ENCODE measurements at places on chromosomes 6 and 20.

DNA sequence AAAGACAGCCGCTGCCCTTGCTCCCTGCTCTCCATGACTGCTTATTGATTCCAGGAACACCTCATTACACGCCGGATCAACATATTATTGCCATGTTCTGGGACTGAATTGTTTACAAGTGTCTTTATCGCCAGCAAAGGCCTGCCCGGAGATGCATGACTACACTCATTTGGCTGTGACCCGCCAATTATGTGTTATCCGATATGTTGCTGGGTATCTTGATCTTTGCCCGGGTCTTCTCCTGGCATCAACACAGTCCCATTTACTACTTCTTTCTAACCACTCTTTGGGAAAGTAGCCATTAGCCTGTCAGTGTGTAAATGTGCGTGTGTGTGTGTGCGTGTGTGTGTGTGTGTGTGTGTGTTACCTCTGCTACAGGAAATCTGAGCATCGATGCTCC is 15.4 kb downstream of the LINC00237 start:
- no peak for DNase-seq

DNA sequence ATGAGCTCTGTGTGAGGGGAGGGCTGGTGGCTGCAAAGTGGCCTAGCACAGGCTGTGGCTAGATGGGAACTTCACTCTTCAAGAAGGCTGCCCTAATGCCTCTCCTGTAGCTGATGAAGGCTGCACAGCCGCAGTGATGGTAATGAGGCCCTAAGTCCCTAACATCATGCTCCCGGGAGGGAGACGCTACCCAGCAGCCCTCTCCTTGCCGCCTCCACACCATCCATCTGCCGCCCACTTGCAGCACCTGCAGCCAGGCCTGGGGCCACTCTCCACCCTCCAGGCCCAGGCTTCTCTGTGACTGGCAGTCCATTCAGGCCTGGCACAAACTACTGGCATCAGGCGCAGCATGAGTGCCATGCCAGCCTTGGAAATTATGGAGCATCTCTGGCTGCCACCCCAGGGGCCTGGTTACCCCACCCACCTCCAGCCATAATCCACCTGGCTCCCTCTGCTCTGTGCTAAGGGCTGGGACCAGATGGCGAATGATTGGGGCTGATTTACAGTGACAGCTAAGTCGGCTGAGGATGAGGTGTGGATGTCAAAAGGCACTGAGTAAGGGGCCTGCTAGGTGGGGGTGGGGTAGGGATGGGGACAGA is 284.2 kb downstream of the LRFN2 start:
- DNase-seq, result no peak

- DNase-seq, result no peak
Observed at GRCh38 chr6:1629316-1629715, 19.6 kb downstream of the FOXC1 start.

- no peak for DNase-seq
Observed at GRCh38 chr20:8132484-8133309, 631 bp downstream of the PLCB1 start.

DNA sequence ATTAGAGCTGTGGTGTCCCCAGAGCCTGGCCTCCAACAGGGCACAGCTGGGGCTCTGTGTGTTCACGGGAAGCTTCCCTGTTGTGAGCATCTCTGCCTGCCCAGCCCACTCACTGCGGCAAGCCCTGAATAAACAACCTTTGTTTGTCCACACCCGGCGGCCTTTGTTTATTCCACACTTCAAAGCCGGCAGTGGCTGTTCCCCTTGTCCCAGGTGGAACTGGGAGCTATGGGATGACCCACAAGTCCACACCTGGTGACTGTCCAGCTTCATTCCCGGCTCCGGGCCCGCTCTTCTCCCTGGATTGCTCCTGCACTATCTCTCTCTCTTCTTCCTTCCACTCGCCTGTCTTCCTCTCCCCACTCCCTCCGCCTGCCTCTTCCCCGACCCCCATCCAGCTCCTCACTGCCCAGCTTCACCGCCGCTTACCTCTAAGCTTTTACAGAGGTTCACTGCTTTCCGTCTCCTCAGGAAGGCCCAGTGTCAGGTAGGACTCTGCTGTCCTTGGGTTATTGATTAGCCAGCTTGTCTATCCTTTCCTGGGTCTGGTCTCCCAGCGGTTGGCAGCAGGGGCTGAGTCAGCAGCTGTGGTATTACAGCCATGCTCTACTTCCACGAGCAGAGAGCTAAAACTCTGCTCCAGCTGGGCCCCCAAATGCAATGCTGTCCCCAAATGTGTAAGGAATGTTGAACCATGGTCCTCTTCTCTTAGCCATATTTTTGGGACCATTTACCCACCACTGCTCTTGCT is 17.8 kb downstream of the DACT2 start:
- DNase-seq, result no peak

DNA sequence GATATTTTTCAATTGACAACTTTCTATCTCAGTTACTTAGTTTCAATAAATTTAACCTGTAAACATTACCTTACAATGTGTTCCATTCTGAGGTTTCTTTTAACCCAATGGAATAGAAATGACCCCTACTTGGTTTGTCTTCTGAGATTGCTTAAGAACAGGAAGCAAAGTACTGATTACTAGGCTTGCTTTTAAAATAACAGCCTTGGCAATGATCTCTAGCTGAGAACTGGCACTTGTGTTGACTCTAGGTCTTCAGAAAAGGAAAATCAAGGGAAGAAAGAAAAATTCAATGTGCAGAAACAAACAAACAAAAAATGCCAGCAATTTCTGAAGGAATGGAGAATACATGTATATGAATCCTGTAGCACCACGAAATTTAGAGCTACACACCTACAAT is 66.1 kb downstream of the SYNE1 start:
- DNase-seq, result no peak

- no peak for DNase-seq
Observed at GRCh38 chr6:64270083-64270482, 634.5 kb downstream of the PHF3 start.

DNA sequence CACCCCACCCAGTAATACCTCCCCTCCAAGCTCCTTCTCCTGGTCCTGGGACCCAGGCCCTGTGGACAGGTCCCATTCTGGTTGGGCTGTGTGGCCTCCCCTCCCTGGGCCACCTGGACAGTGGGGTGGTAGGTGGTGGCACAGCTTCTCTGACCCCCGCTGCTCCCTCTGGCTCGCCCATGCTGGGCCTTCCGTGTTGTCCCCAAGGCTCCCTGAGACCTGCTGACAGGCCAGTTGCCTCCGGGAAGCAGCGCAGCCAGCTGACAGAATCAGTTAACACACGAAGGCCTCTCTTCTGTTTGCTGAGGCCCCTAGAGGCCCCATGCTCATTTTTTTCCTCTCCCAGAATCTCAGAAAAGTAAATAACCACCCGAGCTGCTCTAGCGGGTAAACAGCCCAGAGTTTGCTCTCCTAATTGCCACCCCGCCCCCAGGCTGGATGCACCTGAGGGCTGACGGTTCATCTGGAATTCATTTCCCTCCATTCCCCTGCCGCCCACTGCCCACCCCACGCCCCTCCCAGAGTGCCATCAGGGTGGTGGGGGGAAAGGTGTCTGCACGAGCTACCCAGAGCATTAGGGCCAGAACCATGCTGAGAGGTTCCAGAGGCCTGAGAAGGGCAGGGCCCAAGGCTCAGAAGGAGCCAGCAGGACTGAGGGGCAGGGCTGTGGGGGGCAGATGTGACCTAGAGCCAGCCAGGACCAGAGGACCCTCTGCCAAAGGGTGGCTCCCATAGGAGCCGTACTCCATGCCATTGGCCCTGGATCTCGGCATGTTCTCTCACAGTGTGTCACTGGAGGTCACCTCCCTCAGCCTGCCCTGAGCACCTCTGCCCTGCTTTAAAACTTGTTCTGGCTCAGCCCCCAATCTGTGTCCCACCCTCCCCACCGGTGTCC is 157.5 kb downstream of the GRM4 start:
- DNase-seq, result no peak

DNA sequence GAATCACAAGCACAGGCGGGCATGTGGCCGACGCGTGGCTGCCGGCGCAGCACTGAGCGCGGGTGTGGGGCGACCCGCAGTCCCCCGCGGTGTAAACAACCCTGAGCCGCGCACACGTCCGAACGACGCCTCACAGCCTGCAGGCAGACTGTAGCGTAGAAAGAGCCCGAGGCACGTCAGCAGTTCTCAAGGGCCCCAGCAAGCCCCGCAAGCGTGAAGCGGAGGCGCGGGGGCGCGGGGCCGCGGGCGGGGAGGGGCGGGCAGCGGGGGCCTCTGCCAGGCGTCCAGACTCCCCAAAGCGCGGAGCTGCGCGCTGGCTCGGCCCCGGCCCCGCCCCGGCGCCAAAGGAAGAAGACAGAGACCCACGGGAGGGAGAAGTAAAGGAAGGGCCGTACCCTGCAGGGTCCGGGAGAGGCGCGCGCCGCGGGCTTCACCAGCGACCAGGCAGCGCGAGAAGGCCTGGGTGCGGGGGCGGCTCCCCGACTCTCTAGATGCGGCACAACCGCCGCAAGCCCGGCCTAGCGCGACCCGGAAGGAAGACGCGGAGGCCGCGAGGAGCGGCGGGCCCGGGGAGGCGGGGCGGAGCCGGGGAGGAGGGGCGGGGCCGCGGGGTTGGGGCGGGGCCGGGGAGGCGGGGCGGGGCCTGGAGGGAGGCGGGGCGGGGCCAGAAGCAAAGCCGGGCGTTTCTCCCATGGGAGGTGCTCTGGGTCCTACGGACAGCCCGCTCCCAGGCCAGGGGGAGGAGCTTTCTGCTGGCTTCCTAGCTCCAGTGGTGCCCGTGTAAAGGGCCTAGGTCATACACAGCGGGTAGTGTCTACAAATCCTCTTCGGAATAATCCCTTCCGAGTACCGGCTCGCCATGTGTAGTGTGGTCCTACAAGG is at the start of gene FBXL4:
FBXL4 (minus strand) TSS at position 536 of the 882 bp plus-strand sequence. CDS start 20,958 bp downstream, outside the sequence.
- peak; percentile 70 for DNase-seq

DNA sequence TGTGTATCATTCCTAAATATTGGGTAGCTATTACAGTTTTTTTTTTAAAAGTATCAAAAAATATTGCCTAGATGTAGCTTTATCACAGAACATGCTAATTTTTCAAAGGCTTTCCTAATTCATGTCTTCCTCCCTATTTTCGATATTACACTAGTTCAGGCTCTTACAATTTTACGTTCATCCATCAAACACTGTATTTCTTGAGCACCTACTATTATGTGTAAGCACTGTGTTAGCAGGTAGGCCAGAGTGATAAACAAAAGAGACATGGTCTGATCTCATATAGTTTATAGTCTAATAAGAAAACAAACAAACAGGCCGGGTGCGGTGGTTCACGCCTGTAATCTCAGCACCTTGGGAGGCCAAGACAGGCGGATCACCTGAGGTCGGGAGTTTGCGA is 69.5 kb downstream of the FAM217A start:
- no peak for DNase-seq

GRCh38 chr6:63440057-63440456 is 120.3 kb upstream of the LGSN start:
- no peak for DNase-seq

DNA sequence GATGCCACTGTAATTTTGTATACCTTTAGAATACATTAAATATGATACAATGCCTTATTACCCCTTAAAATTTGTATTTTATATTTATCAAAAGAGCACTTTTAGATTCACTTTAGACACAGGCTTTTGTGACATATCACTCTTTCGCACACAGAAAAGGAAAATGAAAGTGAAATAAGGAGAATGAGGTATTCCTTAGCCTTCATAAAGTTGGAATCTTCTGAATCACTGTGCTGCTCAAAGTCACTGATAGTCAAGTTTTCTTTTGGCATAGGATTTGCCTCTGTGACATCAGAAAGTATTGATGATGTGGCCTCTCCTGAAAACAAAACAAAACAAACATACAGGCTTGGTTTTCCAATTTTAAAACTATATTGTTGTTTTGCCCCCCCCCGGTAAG is 1097.1 kb downstream of the KIF16B start:
- no peak for DNase-seq

GRCh38 chr20:47304287-47304686 is 52.2 kb downstream of the ZMYND8 start:
- DNase-seq, result no peak

GRCh38 chr6:111864138-111865048 is 8.9 kb downstream of the FYN start:
- no peak for DNase-seq

DNA sequence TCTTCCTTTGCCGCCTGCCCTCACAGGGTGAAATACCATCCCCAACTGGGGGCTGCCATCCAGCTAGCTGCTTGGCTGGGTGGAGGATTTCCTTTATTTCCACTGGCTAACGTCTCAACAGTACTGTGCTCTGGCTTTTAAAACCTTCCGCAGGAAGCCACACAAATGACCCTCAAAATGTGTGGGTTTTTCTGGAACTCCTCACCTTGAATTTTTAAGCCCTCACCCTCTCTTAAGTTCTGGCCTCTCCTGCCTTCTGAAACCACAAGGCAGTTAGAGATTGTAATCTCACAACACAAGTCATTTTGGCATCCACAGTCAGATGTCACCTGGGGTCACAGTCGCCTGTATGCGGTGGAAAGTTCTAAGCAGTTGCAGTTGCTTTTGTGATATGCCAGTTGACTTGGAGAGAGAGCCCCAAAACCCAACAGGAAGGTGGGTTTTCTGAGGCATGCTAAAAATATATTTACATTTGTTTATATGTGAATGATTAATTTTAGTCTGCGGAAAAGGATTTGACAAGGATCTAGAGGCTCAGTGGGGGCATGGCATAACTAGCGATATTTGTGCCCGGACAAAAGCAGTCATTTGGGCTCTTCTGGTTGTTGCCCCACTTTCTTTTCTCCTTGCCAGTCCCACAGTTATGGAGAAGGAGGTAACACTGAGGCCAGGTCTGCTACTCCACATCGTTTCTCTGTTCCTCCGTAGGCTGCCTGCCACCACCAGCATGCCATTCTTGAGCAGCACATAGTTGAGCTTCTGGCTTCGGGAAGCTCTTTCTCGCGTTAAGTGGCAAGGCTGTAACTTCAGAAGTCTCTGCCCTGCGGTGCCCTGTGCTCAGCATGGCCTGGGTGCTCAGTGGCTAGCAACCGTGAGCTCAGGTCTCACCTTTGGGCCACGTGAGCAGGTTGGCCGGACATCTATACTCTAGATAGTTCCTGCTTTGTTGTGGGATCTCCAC is 335.3 kb downstream of the CD83 start:
- no peak for DNase-seq

DNA sequence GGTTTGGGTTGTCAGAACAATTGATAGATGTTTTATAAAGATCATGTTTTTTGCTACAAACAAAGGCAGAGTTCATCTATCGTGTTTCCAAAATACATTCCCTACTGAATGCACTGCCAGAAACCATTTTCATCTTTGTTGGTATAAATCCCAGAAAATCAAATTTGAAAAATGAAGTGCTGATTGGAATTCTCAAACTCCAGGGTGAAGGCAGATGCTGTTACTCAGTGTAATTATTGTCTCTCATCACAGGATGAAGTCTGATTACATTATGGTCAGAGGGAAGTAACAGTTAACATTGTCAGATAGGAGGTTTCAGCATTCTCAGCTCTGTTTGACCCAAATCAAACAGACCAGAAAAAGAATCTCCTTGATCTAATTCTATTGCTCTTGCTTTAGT is 198.4 kb upstream of the KCNK16 start:
- no peak for DNase-seq

DNA sequence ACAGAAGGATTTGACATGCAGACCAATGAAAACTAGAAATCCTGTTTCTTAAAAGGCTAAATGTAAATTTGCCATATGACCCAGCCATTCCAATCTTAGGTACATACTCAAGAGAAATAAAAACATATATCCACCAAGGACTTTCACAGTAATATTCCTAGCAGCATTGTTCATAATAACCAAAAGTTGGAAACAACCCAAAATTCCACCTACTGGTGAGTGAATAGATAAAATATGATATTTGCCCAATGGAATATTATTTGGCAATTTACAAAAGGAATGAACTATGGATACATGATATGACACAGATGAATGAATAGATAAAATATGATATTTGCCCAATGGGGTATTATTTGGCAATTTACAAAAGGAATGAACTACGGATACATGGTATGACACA is 22.7 kb downstream of the MTCL3 start:
- DNase-seq, result no peak
